ENCODE measurements at places on chromosomes 2 and 18. TPM values are rescaled to one million over a fixed set of nuclear protein-coding genes. Genes with fewer than 3 reads are reported as not detected.

DNA sequence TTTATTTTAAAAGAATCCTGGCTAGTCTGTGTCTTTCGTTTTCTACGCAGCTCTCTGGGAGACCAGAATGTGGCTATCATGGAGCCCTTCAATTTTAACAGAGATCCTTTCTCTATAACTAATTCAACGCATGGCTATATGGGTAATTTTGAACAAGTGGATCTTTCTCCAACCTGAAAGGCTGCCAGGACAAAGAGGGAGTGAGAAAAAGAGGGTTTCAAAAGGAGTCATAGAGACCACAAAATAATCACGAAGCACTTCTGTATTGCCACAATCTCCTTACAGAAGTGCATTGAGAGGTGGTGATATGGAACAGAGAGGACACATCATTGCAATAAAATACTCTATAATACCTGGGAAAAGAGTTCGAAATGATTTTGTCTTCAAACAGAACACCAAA lies 21.7 kb upstream of the CDH2 start:
- DNase-seq, result no peak

The PAIP2B gene
- 3.0 TPM for total RNA-seq

DNA sequence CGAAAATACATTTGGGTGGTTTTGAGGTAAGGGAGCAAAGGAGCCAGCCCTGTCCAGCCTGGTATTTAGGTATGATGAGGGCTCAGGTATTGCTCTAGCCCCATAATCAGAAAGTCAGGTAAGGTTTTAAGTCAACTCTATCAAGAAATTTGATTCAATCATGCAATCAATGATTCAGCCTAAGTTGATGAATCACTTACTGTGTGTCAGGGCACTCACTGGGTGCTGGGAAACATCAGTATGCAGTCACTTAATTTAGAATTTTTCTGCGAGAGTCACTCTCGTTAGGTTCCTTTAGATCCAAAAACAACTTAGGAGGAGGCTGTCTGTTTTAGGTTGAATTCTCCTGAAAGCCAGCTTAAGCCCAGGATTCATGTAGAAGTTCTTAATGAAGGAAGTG lies 17.7 kb upstream of the SERPINB2 start:
- no peak for DNase-seq

The MARCO gene
- 26.3 TPM for total RNA-seq

DNA sequence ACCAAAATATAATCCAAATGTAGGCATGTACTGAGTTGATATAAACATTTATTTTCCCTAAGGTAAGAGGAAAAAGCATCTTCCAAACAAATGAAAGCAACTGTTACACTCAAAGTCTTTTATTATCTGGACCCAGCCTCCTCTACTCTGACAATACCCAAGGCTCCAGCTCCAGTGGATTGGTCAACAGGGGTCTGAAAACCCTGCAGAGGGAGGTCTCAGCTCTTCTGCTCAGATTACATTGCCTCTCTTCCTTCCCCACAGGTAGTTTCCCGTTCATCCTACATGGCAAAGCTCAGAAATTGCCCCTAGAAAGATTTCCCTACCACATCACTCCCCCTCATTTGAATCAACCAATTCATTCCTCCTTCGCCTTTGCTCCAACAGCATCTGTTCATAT lies 457.0 kb downstream of the METTL4 start:
- no peak for DNase-seq

DNA sequence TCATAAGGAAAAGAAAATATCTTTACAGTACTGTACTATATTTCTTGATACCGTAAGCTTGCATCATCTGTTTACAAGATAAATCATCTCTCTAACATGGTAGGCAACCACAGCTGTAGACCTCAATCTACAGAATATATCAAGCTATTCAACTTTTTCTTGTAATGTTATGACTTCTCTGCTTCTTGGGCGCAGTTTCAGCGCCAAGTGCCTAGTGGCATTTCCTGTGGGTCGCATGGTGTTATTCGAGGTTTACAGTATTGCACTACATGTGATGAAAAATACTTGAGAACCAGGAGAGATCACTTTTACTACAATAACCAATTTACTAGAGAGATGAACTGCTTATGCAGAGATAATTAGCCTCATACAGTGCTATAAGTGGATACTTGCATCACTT lies 34.0 kb upstream of the SESTD1 start:
- no peak for DNase-seq

The MRPS5 gene
- total RNA-seq, result 44.5 TPM

- DNase-seq, result no peak
Measured at GRCh38 chr2:163570391-163570790, 165.4 kb downstream of the FIGN start.

Data from omental fat pad (tissue), 4 donors.